Esophagus squamous epithelium (tissue), 5 donors: ENCODE measurements at places on chromosomes 6 and 20. TPM values are rescaled to one million over a fixed set of nuclear protein-coding genes. Genes with fewer than 3 reads are reported as not detected.

Gene COL9A1
- total RNA-seq = not detected

Gene CUL7
- total RNA-seq = 9.0 TPM

DNA sequence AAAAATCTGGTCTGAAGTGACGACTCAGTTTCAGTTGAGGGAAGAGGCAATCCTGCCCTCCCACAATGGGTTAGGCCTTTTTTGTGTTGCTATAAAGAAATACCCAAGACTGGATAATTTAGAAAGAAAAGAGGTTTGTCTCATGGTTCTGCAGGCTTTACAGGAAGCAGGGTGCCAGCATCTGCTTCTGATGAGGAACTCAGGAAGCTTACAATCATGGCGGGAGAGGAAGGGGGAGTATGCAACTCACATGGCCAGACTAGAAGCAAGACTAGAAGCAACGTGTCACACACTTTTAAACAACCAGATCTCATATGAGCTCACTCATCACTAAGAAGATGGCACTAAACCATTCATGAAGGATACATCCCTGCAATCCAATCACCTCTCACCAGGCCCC lies 529.3 kb downstream of the KIF16B start:
- no peak for DNase-seq

Gene IPCEF1
- 4.8 TPM for total RNA-seq

Gene RBPJL
- total RNA-seq = not detected

DNA sequence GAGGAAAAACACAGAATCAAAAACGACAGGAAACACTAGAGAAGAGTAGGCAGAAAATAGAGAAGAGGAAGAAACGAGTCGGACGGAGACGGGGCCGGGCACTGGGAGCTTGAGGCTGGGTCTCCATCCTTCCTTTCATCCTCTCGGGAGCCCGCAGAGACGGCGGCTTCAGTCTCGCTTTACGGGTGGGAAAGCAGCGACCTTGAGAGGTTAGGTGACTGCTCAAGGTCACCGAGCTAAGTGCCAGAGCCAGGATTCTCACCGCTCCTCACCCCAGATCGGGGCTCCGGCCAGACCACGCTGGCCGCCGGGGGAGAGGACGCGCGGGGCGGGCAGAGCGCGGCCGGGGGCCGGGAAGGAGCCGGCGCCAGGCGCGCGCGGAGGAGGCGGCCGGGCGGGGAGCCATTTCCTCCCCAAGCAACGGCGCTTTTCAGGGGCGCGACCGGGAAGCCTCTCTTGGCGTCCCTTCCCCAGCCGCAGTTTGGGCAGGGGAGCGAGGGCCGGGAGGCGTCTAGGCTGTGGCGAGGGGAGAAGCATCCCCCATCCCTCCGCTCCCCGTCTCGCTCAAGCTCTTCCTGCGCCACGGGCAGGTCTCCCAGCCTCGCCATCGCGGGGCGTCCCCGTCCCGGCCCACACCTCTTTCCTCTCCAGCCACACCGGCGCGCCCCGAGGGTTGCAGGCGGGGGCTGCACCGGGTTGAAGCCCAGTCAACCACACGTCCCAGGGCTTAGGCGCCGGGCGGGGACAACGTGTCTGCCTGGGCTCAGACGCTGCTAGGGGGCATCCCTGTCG lies 24.1 kb upstream of the MAP3K7 start:
- no peak for DNase-seq

DNA sequence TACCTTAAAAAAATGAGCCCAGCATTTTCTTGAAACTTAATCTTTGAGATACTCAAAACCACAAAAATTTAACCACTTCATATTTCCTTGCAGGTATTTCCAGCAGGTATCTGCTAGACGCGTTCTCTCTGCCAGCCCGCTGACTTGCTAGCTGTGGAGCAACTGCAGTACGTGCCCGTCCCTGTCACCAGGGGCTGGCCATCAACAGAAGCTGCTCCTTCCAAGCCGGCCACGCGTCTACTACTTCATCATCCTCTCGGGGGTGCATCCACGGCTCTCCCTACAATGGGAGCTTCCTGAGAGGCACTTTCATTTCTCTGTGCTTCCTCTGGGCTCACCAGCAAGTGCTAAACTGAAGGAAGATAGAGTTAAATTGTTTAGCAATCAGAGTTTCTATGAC lies 132.4 kb downstream of the DTNBP1 start:
- no peak for DNase-seq

- DNase-seq = no peak
These were observed 194.8 kb downstream of the MAFB start for GRCh38 chr20:40494248-40494647.

- DNase-seq = no peak
These were observed 23.0 kb upstream of the AVP start for GRCh38 chr20:3107464-3108025.

Gene CST2
- total RNA-seq = not detected

DNA sequence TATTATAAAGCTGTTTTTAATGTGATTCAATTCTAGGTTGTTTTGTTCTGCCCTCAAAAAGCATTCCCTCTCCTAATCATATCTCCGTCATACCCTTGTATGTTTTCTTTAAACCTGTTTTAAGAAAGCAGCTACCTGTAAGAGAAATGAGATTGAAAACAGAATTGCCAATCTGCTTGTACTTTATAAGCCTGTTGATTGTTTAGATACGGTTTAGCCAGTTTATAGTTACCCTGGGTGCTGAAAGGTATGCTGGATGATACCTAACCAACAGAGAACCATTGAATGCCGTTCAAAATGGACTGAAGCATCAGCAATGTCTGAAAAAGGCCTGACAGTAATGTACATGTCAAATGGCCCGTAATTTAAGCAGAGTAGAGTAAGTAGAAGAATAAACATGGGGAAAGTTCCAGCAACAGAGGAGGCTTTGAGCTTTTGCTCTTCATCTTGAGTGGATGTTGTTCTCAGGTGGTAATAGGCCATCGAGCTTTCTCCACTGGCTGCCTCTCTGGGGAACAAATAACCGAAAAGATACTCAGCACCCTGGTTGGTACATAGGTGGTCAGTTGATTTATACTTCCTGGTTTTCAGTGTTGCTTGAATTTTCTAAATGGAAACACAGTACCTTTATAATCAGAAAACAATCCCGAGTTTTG lies 27.5 kb downstream of the PTPN1 start:
- no peak for DNase-seq
